ENCODE measurements at places on chromosomes 7 and 10.

- no peak for DNase-seq
These were observed 89.0 kb downstream of the TRIM24 start for GRCh38 chr7:138549082-138549481.

DNA sequence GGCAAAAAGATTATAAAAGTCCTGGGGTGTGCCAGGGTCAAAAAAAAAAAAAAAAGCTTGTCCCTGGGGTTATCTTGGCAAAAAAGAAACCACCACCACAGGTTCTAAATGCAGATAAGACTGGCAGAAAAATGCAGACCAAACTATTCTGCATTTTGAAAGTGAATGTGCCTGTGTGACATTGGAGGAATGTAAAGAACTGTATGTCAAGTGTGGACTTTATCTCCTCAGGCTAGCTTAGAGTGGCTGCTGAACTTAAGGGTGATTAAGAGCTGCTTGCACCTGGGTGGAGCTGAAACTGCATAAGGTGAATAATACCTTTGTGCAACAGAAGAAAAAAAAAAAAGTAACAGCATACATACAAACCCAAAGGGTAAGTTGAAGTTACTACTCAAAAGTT lies 1.3 kb upstream of the NAPEPLD start:
- DNase-seq, result no peak

- no peak for DNase-seq
These were observed 71.8 kb upstream of the STEAP1B start for GRCh38 chr7:22571766-22572165.

GRCh38 chr7:154783281-154783909 lies 219.5 kb downstream of the PAXIP1 start:
- DNase-seq, result no peak

DNA sequence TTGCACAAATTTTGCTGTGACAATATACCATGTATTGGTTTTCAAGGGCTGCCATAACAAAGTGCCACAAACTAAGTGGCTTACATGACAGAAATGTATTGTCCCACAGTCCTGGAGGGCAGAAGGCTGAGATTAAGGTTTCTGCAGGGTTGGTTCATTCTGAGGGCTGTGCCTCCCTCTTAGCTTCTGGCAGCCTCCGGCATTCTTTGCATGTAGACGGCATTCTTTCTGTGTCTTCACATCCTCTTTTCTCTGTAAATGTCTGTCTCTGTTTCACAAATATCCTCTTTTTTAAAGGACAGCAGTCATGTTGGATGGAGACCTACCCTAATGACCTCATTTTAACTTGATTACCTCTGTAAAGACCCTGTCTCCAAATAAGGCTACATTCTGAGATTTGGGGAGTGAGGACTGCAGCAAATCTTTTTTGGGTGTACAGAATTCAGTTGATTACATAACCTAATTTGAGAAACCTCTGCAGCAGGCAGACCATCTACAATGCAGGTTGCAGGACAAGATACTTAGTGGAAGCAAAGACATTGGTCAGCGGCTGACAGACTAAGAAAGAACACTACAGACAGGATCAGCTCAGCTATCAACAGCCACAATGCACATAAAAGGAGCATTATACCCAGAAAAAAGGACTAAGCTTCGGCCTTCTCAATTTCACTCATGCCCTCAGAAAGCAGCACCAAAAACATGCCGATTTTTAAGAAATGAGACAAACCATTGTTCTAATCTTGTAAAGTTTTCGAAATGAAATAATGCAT lies 84.6 kb upstream of the FAM3C start:
- no peak for DNase-seq

DNA sequence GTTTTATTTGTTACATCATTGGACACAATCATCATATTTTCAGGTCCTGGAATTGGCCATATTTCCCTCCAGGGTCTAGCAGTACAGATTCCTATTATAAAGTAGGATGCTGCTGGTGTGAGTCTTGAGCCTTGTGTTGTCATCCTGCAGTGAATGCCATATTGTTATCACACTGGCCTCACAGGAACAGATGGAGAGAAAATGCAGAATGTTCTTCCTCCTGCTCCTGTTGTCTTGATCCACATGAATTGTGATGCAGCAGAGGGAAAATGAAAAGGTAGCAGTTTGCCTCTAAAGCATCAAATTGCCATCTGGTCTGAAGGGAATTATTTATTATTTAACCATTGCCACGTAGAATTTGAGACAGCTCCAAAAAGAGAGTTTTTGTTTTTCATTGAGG lies 248.6 kb downstream of the GPAM start:
- DNase-seq, result no peak

DNA sequence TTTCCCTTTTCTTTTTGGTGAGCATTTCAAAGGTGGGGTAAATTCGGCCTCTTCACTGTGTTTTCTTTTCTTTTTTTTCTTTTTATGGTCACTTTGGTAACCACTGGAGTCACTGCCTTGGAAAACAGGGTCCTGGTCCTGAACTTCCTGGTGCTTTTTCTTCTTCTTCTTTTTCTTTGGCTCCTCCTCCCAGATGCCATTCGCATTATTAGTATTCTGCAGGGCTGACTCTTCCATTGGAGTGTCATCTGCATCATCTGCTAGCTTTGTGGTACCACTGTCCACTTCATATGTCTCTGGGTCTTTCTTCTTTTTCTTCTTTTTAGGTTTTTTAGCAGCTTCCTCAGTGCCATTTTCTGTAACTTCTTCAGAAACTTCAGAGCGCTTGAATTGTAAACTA lies 10.5 kb downstream of the POLR1F start:
- no peak for DNase-seq

DNA sequence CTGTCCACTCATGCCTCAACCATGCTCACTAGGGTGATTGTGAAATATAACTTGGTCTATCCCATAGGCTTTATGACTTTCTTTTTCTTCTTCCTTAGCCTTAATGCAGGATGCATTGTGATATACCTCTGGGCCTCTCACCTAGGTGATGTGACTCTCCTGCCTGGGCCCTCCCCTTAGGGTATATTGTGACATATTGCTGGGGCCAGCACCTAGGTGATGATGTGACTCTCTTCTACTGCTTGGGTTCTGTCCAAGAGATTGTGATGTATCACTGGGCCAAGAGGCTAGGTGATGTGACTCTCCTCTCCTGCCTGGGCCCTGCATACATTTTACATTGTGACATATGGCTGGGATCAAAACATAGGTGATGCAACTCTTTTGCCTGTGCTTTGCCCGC lies 14.7 kb upstream of the ZNF107 start:
- DNase-seq, result no peak

- DNase-seq, result no peak
These were observed 12.4 kb downstream of the PCLO start for GRCh38 chr7:83150310-83150709.
